Omental fat pad (tissue), 4 donors: ENCODE measurements at places on chromosomes 3 and 15. TPM values are rescaled to one million over a fixed set of nuclear protein-coding genes. Genes with fewer than 3 reads are reported as not detected.

Gene PAQR5
- total RNA-seq = 1.0 TPM

Gene C2CD4A
- total RNA-seq = 0.60 TPM

Gene TMIE
- total RNA-seq = not detected

Gene CTXN2
- total RNA-seq = not detected

Gene GOLGA8N
- 9.2 TPM for total RNA-seq

Gene ACAN
- total RNA-seq = 0.12 TPM
